ENCODE measurements at places on chromosomes 2 and 18.

DNA sequence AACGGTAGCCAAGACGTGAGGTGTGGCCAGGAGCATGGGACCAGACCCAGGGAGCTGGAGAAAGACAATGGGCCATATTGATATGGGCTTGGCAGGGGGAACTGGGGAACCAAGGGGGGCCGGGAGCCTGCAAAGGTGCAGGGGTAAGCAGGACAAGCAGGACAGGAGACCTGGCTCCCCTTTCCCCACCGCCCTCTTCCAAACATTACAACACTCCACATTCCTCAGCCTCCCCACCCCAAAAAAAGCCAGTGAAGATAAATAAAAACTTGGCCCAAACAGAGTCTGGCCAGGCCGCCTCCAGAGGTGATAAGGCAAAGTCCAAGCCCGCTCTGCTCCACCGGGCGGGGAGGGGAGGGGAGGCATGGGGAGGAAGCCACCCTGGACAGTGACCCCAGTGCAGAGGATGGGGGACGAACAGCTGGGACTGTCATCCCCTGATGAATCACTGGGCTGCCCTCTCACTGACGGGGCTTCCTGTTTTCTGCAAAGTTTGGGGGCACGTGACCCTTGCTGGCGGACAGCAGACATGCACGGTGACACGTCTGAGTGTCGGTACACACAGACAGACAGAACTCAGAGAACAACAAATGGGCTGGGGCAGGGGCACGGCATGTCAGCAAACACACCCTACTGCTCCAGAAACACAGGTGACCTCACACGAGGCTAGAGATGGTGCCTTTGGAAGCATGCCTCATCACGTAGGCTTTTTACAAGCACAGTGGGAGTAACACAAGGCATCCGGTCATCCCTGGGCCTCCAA, 100.2 kb downstream of the TNS1 start:
- DNase-seq, result no peak

DNA sequence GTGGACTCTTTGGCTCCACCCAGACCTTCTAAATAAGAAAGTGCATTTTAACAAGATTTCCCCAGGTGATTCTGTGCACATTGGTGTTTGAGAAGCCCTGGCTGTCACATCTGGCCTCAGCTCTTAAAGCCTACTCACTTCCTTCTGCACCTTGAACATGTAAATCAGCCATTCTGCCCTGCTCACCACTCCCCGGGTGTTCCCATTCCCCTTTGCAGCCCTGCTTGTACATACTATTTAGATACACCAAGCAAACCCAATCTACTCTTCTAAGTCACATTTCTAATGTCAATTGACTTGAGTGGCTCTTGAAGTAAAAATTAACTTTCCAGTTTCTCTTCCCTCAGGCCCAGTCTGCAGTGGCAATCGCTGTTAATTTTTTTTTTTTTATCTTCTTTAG, 13.1 kb upstream of the SCN1A start:
- DNase-seq, result no peak

DNA sequence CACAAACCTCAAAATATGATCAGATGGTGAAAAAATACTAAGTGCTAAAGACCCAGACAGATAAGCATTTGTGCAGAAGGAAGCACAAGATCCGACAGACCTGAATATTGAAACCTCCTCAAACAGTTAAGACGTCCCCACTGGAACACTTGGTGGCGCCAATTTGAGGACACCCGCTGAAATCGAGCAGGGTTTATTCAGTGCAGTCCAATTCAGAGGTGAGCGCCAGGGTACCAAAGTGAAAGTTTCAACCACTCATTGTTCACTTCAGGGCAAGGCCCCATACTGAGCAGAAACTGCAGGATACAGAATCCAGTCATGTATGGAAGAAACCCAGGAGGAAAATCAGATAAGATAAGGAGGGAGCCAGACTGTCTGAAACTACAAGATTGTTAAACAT, 417.6 kb downstream of the LRRTM4 start:
- DNase-seq, result no peak

GRCh38 chr18:2212598-2213205, 358.6 kb downstream of the METTL4 start:
- no peak for DNase-seq

DNA sequence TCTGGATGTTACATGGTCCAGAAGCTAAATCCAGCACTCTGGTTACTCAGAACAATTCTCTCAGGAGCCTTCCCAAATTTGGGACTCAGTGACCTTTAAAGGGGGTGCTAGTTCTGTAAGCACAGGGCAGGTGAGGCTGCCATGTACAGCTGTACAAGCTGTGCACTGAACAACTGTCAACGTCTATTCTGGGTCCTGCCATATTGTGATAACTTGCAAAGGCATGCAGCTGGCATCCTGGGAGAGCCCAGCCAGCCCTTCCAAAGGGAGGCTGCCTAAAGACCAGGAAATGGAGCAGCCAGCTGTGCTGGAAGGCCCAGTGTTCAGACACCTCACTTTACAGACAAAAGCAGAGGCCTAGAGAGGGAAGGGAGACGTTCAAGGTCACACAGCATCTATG, 204.8 kb downstream of the KLHL29 start:
- DNase-seq, result no peak

DNA sequence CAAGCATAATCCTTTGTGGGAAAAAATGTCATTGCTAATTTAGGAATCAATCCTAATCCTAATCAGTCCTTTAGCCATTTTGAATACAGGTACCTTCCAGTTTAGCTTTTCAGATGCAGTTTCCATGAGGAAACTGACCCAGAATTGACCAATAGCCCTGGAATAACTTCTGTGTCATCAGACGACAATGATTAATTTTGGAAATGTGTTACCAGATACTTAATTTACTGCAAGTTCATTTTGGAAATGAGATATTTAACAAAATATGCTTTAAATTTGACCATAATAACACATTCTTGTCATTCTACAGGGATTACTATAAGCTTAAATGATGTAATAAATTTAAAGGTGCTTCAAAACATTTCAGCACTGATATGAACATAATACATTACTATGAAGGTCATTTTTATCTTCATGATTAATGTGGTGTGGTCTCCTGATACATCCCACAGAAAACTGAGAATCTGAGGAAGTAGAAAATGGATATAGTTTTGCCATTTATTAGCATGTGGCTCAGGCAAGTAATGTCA, 129.8 kb upstream of the SH3BP4 start:
- DNase-seq, result no peak

- DNase-seq, result no peak
Measured at GRCh38 chr18:62808123-62808522, 92.8 kb downstream of the PHLPP1 start.

GRCh38 chr2:144455987-144456386, 63.9 kb downstream of the ZEB2 start:
- DNase-seq, result no peak

DNA sequence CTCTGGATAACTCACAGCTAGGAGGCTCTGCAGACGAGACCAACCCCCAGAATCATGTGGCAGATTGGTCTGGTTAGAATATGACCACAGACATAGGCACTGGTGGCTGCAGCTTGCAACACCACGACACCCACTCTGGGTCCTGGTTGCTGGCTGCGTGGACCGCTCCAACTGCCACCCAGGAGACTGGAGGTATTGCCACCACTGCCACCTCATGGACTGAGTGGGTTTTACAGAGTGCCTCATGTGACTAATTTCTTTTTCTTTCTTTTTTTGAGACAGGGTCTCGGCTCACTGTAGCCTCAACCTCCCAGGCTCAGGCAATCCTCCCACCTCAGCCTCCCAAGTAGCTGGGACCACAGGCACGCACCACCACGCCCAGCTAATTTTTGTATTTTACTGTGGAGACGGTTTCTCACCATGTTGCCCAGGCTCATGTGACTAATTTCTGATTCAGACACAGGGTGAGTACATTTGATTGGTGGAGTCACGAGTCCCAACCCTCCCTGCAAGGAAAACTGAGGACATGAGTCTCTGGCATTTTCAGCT, 29.9 kb upstream of the NT5DC4 start:
- peak; percentile 45 for DNase-seq

DNA sequence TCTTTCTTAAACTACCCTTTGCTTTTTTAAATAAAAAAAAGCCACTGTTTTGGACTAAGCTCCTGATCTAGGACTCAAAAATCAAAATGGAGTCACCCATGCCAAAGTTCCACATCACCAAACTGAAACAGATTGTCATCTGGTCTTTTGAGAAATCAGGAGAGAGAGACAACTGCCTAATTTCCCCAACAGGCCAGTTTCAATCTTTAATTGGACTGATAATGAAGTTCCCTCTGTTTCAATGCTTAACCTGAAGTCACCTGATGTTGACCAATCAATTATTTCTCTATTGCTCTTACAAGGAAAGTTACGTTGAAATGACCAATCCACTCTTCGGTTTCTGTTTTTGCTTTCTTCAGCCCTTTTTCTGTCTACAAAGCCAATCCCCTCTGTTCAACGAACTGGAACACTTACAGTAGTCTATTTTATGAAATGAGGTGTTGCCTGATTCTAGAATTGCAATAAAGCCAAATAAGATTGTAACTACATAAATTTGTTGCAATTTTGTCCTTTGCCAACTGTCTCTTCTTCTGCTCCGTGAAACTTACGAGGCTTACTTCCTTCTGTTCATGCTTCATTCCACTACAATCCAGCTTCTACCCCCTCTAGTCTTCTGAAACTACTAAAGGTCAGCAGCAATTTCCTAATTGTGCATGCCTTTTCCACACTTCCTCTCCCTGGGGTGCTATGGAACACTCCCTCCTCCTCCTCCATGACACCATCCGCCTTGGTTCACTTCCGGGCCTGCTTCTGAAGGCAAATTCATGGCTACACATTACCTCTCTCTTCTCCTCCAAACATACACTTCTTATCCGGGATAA, 95.2 kb upstream of the CD302 start:
- DNase-seq, result no peak

- DNase-seq, result no peak
Measured at GRCh38 chr2:128411431-128411830, 92.8 kb upstream of the HS6ST1 start.

DNA sequence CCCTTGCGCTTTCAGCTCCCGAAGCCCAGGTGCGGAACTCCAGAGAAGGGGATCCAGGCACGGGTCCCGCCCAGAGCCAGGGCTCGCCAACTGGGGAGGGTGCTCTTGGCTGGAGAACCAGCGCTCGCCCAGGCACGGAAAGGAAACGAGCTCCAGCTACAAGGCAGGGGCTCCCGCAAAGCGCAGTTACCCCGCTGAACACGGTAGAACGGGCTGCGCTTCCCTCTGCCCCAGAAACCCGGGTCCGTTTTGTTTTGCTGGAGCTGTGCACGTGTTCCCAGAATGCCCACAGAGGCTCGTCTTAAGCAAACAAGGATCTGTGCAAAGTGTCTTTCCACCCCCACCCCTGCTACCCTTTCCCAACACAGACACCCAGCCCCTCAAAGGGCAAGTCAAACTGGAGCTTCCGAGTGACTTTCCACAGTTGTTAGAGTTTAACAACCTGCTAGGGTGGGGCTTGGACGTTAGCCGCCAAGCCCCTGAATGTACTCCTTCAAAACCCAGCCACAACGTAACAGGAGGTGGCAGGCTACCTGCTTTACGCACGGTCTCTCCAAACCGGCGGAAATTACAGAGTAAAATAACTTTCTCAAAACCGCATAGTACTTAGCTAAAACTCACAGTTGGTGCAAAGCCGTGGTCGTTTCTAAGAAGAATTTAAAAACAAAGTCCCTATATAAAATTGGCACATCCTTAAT, 775 bp downstream of the RNF125 start:
- DNase-seq, result no peak

DNA sequence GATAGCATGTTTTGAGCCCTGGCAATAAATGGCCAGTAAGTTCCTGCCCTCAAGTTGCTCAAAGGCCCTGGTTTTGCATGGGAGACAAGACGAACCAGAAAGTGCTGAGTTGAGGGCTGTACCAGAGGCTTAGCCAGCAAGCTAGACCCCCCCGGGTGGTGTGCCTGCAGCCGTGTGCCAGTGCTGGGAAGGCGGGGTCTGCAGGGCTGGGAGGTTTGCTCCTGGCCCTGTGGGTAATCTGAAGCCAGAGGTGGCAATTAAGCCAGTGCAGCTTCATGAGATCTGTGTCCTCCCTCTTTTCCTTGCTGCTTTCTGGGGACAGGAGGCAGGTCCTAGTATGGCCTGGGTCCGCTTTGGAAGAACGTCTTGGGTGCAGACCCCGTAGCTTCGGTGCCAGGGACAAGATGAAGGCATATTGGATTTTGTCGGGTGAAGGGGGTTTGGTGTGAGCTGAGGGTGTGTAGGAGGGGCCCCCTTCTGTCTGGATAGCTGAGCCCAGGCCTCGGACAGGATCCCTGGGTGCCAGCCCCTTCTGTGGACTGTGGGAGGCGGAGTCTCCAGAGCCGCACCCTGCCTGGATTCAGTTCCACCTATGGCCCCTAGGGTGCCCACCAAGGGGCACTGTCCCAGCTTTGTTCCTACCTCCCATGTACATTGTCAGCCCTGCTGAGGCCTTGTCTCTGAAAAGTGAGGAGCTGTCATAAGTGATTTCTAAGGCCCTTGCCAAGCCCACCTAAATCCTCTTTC, 15.6 kb downstream of the ATOH8 start:
- no peak for DNase-seq

GRCh38 chr2:226883296-226883795, 47.5 kb downstream of the RHBDD1 start:
- DNase-seq, result no peak

GRCh38 chr2:206432193-206433082, 10.9 kb upstream of the ADAM23 start:
- DNase-seq, result no peak

DNA sequence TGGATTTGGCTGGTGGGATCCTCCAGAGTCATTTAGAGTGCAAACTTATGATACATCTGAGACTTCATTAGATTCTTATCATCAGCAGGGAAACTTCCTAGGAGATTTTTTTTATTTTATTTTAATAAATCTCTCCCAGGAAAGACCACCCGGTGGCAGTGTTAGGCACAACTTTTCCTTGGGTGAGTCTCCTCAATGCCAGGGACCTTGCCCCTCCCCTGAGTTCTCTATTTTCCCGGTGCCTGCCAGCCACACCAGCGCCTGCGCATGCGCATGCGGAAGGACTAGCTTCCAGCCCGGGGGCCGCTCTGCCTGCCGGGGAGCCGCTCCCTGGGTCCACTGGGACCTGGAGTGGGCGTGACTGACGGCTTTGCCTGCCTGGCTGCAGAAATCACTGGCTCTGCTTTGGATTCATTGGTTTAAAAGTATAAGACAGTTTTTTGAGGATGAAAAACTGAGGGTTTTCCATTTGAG, 86.6 kb downstream of the TMEM182 start:
- DNase-seq, result no peak

DNA sequence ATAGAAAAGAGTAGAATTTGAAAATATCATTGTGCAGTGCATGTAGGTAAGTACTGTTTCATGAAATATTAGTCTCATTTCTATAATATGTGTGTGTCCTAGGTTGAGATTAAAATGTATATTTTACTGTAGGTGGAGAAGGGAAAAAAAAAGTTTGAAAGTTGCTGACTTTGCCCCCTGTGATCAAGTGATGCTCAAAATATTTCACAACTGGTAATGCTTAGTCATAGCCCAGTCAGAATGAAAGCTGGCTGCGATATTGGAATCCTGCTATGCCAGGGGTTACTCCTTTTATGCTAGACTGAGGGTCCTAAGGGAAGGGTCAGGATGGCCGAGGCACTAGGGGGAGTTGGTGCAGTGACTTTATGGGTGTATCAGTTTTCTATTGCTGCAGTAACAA, 19.5 kb upstream of the CFAP36 start:
- DNase-seq, result no peak

- DNase-seq, result no peak
Measured at GRCh38 chr2:74080346-74080745, 67.4 kb downstream of the BOLA3 start.

GRCh38 chr18:41928581-41928980, 26.5 kb upstream of the PIK3C3 start:
- no peak for DNase-seq
